ENCODE measurements at places on chromosomes 3 and 15.
A peak's percentile ranks its signal among the peaks of the same experiment; 100 is the strongest.

DNA sequence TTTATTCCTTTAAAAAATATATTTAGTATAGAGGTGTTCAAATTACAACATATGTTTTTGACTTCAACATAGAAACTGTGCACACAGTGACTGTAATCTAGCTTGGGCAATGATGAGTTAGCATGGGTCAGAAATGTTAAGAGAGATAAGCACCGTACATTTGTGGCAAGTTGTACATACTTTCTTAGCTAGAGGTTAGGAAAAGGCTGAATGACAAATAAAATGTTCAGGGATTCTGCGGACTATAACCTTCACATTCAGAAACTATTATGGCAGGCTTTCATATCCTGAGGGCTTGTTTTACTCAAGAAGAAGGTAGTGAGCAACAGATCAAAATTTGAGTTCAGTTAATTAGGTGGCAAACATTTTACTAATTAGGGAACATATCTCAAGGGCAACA is 379.7 kb upstream of the EPHA6 start:
- no peak for DNase-seq

GRCh38 chr3:12878141-12878574 is 36.8 kb upstream of the RPL32 start:
- no peak for DNase-seq

DNA sequence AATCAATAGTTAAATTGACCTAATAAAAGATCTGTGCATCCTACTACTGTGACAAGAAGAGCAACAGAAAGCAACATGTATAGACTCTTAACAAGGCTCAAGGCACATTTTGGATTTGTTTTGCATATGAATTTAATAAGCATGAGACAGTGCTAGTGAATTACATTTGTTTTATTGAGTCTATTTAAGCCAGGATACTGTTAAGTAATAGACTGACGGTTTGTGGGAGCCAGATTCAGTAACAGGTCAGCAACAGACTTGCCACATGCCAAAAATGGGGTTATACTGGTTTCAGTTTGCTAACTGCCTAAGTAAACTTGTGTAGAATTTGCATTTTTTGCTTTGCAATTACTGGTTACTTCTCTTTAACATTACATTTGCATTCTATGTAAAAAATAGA is 54.0 kb downstream of the MBNL1 start:
- no peak for DNase-seq

- no peak for DNase-seq
These were observed 669.5 kb downstream of the SQOR start for GRCh38 chr15:46304321-46304720.

GRCh38 chr3:119342176-119342575 is 48.0 kb downstream of the ARHGAP31 start:
- DNase-seq: no peak

DNA sequence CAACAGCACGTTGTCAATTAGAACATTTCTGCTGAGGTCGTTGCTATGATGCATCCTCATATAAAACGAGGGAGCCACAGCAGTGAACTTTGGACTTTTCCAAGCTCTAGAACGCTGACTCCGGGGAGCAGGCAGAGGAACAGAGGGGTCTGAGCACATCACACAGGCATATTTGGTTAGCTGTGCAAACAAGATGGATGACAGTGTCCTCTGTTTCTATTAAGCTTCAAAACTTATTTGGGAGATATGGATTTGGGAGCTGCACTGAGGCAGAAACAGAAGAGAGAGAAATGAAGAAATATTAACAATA is 278.0 kb upstream of the TBL1XR1 start:
- DNase-seq: no peak

- no peak for DNase-seq
These were observed 2.8 kb upstream of the NEK4 start for GRCh38 chr3:52773361-52774065.

DNA sequence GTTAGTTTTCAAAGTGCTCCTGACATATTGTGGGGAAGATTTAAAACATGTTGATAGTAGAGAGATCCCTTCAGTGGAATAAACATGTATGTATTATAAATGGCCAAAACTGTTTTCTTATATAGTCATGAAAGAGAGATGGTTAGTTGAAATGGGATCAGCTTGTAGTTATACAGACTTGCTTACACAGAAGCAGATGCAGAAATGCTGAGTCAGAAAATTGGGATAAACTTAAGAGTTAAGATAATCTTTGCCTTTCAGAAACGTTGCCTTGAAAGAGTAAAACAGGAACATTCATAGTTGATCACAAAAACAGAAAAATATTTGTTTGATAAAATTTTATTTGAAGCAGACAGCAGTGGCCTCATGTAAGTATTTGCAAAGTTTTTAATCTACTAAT is 433.2 kb upstream of the BCHE start:
- DNase-seq: no peak

GRCh38 chr3:30518181-30518864 is 88.1 kb upstream of the TGFBR2 start:
- peak; percentile 90 for DNase-seq

DNA sequence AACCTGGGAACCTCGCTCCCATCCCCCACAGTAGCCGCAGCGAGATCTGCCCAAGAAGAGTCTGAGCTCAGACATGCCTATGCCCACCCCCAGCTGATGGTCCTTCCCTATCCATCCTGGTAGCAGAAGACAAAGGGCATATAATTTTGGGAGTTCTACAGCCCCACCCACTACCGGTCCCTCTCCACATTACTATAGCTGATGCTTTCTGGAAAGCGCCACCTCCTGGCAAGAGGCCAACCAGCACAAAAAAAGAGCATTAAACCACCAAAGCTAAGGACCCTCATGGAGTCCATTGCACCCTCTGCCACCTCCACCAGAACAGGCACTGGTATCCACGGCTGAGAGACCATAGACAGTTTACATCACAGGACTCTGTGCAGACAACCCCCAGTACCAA is 168.4 kb downstream of the MEGF11 start:
- DNase-seq: no peak

DNA sequence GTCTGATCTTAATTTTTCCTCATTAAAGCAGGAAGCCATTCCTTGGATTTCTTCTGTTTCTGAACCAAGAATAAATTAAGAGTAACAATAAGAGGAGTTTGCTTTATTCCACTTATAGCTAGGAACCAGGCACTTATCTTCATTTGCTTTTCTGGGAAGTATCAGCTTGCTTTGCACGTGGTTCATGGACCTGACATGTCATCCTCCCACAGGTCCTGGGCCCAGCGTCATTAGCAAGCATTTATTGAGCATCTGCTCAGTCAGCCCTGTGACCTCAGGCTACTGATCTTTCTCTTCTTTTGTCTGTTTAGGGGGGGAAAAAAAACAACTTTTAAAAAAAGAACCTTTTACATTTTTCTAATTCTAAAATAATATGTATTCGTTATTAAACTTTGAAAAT is 34.7 kb upstream of the CRTC3 start:
- DNase-seq: no peak

GRCh38 chr3:106447723-106448301 is 579.0 kb upstream of the CBLB start:
- DNase-seq: no peak
